ENCODE measurements at places on chromosomes 2 and 18.
A peak's percentile ranks its signal among the peaks of the same experiment; 100 is the strongest.

DNA sequence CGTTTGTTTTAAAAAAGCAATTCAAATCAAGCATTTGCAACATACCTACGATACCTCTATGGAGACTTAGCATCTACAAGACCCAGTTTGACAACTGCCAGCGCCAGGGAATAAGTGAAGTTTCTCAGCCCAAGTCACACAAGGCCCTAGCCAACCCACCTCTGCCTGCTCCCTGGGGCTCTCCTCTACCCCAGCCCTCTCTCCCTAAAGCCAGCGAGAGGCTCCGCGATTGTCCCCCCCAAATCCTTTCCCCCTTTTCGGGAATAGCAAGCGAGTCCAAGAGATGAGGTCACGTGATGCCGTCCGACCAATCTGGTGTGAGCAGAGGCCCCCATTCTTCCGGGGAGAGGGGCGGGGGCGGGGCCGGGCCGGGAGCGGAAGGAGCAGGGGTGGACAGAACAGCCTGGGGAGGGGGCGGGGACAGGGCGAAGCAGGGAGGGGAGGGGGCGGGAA lies 102.2 kb upstream of the RAB6C start:
- DNase-seq: peak; percentile 86

DNA sequence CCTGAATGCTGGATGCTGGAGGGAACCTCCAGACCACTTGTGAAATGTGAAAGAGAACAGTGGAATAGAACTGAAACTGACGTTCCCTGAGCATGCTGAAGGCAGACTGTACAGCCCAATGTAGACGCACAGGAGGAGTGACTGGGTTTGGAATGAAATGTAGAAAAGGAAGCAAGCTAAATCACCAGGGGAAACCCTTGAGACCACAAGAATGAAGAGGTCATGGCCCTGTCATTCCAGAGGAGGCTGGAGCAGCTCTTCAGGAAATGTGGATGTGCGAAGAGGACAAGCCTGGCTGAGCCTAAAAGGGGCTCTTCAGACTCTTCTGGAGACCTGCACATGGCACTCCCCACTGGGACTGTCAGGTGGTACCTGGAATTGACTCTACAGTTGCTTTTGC lies 118.5 kb upstream of the ALPP start:
- no peak for DNase-seq

- DNase-seq: no peak
Observed at GRCh38 chr2:33681364-33681757, 82.3 kb upstream of the FAM98A start.

DNA sequence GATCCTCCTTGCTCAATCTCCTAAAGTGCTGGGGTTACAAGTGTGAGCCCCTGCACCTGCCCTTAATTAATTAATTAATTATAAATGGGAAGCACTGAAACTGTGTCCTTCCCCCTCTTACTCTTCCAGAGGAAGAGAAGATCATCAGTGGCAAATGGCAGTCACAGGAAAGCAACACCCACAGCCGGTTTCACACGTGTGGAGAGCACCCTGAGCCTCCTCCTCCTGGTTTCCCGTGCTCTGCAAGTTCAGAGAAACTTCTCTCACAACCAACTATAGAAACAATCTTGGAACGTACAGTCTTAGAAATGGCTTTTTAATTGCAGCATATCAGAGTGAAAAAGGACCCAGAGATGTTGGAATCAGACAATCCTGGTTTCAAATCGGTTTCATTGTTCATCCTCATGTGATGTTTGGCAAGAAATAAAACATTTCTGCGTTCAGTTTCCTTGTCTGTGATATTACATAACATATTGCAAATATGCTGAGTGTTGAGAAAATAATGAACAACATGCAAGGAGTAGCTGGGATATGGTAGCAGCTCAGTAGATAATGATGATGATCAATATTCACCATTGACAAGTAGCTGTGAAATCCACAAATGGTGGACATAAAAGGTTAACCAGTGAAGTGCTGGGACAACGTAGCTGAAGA lies 141.0 kb upstream of the KCTD1 start:
- no peak for DNase-seq

DNA sequence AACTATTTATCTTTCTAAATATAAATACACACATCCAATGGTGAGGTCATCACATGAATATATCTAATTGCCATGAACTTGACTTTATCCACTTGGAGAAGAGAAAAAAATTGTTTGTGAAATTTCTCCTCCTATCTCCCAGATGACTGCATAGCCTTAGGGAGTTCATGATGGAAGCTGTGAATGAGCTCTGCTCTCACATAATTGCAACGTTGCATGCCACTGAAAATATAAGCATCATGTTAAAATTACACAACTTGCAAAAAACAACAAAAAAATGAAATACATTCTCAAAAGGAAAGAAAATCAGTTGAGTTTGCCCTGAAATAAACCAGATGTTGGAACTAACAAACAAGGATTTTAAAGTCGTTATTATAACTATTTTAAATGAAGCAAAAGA lies 50.6 kb upstream of the OSR1 start:
- no peak for DNase-seq

DNA sequence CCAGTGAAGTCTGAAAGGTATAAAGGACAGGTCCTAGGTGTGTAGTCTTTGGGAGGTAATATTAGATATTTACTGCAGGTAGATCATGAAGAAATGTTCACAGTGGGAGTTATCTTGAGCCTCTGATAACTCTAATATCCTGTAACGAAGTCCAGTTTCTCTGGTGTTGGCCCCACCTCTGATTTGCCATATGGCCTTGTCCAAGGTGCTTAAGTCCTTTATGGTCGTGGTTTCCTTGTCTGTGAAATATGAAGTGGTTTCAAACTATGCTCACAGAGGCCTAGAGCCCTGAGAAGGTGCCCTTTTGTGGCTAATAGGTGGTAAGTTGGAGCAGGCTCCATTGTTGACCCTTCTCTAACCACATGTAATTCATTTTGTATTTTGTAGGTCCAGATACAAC lies 190.7 kb downstream of the ICOS start:
- DNase-seq: no peak

- DNase-seq: no peak
Observed at GRCh38 chr2:98775146-98775986, 44.4 kb upstream of the MGAT4A start.

DNA sequence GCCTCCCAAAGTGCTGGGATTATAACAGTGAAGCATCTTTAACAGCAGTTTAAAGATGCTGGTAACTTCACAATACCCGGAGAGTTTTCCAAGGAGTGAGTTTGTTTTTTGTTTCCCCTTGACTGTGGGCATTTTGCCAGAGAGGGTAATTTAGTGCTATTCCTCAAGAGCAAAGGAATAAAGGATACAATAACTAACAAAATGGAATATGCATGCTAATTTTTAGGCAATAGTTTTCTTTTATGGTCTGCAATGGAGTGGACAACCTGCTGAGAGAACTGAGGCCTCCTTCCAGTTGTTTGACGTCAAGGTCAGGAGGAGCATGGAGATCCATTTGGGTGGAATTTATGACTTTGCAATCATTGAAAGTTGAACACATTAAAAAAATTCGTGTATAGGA lies 15.9 kb upstream of the GREB1 start:
- no peak for DNase-seq

- DNase-seq: no peak
Observed at GRCh38 chr2:115165529-115166109, 723.2 kb downstream of the DPP10 start.

DNA sequence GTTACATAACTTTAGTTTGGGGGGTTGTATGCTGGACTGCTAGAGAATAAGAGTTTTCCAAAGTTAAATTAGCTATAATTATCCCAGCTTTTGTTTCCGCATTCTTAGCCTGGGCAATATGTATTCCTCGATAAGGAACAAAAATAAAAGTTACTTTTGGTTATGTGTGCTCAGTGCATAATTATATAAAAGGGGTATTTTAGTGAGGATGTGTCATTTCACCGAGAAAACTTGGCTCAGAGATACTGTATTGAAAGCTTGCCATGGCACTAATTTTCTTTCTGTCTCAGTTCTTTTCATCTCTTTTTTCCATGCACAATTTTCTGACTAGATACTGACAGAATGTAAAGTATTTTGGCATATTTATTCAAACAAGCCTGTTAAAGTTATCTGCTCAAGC lies 28.2 kb downstream of the ARHGAP15 start:
- no peak for DNase-seq

GRCh38 chr2:240139011-240139441 lies 1.4 kb downstream of the OTOS start:
- DNase-seq: no peak

GRCh38 chr2:76197842-76198448 lies 487.2 kb upstream of the GCFC2 start:
- DNase-seq: peak; percentile 0

- DNase-seq: no peak
Observed at GRCh38 chr2:128327180-128327964, 8.7 kb upstream of the HS6ST1 start.

- DNase-seq: no peak
Observed at GRCh38 chr2:8078705-8079104, 603.2 kb upstream of the ID2 start.

DNA sequence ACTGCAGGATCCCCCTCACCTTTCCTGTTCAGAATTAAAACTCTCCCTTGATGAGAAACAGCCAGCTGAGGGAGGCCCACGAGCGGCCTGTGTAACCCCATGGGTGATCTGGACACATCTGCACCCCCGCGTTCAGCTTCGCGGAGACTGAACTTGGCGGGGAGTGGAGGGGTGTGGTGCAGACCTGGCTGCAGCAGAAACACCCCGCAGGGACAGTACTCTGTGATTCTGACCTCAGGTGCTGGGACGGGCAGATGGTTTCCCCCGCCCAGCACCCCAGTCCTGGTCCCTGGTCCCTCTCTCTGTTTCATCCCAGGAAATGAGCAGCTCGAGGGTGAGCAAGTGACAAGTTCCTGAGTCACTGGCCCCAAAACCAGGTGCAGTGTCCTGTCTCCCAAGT lies 41.2 kb downstream of the GBX2 start:
- no peak for DNase-seq

DNA sequence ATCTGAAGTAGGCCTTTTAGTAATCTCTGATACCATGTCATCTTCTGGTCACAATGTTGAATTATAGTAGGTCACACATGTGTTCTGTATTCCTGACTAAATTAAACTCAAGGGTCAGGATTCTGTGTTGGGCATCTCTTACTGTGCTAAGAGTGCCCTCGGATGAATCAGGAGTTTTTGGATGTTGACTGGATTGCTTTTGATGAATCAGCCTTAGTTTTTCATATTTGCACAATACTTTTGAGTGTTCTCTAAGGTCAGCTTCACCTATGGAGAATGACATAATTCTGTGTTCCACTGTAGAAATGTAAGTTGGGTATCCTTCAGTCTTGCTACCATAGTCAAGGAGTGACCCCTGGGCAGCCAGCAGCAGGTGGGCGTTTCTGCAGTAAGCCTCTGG lies 190.1 kb downstream of the PTPRM start:
- DNase-seq: no peak

GRCh38 chr18:44927127-44927849 lies 246.6 kb downstream of the SETBP1 start:
- DNase-seq: no peak

GRCh38 chr2:213934560-213934959 lies 476.3 kb upstream of the VWC2L start:
- DNase-seq: no peak

DNA sequence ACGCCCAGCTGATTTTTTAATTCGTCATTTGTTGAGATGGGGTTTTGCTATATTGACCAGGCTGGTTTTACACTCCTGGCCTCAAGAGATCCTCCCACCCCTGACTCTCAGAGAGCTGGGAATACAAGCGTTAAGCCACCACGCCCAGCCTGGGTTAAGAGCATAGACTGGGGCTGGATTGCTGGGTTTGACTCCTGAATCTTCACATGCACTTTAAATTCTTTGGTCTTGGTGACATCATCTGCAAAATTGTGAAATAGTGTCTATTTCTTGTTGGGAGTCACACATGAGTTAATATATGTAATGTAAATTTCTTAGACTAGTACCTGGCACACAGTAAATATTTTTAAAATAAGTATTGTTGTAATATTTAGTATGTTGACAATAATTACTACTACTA lies 257.4 kb downstream of the DOK6 start:
- no peak for DNase-seq

- DNase-seq: no peak
Observed at GRCh38 chr2:237214030-237214675, 128.5 kb downstream of the COPS8 start.

- DNase-seq: no peak
Observed at GRCh38 chr2:183242937-183243336, 118.7 kb downstream of the NUP35 start.

DNA sequence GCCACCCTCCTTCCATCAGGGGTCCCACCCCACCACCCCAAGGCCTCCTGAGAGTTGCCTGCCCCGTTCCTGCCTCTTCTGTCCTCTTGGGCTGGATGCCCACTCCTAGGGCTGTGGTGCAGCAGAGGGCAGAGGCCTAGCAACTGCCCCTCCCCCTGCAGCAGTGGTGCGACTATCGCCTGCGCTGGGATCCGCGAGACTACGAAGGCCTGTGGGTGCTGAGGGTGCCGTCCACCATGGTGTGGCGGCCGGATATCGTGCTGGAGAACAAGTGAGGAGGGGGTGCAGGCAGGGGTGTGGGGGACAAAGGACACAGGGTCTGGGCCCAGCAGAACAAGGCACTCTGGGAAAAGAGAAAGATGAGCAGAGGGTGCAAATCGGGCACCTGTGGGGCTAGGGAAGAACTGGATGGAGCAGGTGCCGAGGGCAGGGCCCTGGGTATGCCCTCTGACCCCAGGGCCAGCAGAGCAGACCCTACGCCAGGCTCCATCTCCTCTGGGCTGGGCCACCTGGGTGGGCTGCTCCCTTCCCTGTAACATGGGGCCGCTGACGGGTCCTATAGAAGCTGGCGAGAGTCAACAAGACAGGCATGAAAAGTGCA lies 1.0 kb downstream of the CHRNG start:
- DNase-seq: no peak

DNA sequence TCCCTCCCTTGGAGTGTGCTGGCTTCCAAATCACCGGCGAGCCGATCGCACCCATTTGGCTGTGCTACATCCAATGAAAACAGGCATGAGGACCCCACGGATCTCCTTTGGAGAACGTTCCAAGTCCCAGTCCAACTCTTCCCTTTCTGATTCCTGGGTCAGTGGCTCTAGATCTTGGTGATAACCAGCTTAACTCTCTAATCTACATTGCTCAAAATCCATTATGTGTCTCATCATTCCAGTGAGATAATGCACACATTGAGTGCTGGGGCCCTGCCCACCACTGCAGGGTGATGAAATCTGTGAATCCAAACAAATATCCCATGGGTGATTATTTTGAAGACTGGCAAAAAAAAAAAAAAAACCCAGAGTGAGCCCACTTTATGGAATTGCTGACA lies 232.7 kb upstream of the COPS8 start:
- DNase-seq: no peak

DNA sequence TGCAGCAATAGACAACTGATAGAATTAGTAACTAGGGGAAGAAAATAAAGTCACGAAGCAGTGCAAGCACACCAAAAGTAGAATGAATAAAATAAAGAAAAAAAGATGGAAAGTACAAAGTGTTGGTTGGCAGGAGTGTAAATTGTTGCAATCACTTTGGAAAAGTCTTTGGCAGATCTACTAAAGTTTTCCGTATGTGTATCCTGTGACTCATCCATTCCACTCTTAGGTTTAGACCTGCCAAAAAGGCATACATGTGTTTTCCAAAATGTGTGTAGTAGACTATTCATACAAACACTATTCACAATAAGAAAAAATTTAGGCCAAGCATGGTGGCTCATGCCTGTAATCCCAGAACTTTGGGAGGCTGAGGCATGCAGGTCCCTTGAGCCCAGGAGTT lies 282.1 kb upstream of the FSIP2 start:
- DNase-seq: no peak

All from C1 segment of cervical spinal cord (tissue), 14 donors.